ENCODE measurements at places on chromosomes 6 and 20.
A peak's percentile ranks its signal among the peaks of the same experiment; 100 is the strongest.

- DNase-seq = no peak
Observed at GRCh38 chr6:20540683-20541082, 6.4 kb downstream of the CDKAL1 start.

DNA sequence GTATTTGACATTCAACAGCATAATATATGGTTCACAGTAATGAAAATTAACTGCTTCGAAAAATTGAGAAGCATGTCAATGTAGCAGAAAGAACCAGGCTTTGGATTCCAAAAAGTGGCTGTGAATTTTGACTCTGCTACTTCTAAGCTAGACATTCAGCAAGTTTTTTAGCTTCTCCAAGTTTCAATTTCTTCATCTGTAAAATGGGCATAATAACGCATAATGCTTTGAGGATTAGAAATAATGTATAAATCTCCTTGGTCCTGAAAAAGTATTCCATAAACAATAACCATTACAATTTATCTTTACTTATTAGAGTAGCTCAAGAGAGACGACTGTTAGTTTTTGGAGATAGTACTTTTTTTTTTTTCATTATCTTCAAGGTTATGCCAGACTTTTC is 7.7 kb downstream of the BLTP3A start:
- no peak for DNase-seq

DNA sequence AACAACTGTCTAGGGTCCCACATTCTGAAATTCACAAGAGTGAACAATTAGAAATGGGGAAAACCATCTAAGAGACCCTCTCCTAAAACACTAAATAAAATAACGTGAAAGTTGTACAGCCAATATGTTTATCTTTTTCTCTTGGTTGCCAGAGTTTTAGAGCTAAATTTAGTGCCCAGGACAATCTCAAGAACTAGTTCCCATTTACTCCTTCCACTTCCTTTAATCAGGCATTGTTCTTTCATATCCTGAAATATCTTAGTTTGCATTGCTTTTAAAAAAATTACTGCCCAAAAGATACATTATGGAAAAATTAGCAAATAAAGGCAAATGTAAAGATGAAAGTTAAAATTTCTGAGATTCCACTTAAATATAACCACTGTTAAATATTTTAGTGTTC is 33.1 kb upstream of the UBR2 start:
- no peak for DNase-seq

DNA sequence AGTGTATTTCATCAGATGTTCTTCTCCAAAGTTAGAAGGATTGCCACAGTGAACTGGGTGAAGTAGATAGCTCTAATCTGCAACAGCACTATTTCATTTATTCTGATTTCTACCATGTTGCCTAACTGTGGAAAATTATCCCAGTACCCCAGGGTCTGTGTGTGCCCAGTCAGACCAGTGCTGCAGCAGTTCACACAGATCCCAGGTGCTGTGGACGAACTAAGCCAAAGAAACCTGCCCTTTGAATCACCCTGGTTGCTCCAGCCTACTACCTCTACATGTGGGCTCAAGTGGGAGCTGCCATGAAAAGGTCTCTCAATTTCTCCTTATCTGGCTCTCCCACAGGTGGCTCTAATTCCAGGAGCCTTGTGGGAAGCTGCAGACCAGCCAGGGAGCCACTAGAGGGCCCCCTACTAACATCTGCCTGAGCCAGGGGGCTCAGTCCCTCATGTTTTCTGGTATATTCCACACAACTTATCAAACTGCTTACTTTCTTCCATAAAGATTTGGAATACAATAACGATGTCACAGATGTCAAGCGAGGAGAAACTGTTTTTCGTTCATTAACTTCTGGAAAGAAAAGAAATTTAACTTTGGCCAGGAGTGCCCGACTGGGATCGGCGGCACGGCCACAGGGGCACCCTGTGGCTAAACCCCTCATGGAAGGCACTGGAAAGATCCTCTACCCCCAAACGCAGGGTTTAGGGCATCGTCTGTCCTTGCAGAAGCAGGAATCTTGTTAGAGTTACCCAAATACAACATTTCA is 31.6 kb upstream of the LY86 start:
- peak; percentile 69 for DNase-seq

DNA sequence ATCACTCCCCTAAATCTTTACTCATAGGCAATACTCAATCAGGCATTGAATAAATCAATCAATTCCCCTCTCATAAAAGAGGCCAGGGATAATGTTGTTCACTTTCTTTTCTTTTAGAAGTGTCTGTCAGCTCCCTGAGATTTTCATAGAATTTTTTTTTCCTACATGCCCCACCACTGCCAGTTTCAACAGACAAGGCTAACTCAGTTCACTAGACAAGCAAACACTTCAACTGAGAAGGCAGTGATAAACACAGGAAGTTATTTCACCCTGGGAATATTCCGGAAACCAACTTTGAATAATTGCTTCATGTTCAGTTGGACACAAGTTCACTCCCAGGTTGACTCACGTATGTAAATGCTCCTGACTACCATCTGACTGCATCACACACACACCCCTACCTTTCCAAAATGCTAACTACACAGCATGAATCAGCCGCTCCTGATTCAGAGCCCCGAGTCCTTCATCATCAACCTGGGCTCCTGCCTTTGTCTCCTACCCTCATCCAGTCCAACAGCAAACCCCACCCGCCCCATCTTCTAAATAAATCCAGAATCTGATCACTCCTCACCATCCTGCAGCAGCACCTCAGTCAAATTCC is 143.9 kb downstream of the BCAS1 start:
- DNase-seq = no peak

DNA sequence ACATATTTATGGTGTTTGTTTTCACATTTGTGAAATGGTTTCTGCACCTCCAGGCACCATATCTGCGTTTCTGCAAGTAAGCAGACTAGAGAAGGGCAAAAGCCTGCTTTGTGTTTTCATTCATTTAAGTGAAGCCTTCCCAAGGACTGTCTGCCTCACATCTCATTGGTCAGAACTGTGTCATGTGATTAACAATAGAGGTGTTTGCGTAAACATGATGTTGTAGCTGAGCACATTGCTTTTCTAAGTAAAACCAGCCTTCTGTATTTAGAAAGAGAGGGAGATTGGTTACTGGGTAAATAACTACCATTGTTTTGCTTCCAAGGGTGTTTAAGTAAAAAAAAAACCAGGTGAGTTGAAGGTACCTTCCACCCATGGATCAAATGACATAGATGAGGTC is 39.7 kb downstream of the SH3BGRL2 start:
- DNase-seq = no peak

DNA sequence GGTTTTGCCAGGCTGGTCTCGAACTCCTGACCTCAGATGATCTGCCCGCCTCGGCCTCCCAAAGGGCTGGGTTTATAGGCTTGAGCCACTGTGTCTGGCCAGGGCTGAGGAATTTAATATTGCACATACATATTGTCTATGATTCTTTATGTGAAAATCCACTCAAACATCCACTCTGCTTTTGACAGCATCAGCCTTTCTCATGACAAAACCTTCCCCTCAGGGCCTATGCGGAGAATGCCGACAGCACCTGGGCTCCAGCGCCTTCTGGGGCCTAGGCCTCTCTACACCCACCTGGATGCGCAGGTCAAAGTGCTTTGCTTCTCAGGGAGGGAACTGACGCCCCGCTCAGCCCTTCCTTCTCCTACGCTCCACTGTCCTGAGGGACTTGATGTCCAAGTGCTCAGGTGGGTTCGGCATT is 5.4 kb downstream of the RAMACL start:
- DNase-seq = no peak

DNA sequence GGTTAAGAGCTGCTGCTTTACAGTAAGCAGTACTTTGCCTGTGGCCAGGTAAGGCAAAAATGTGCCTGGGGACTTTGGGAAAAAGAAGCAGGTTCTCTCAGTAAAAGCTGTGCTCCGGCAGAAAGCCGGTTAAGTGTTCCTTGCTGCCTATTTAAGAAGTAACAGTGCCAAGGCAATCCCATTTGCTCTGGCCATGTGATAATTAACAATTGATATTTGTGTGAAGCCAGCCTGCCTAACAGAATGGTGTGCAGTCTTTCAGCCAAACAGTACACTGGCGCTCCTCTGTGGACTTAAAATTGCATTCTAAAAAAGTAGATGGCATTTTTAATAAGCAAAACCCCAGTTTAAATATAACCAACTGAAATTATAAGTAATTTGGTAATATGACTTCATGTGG is 430.3 kb downstream of the PLCB1 start:
- no peak for DNase-seq

DNA sequence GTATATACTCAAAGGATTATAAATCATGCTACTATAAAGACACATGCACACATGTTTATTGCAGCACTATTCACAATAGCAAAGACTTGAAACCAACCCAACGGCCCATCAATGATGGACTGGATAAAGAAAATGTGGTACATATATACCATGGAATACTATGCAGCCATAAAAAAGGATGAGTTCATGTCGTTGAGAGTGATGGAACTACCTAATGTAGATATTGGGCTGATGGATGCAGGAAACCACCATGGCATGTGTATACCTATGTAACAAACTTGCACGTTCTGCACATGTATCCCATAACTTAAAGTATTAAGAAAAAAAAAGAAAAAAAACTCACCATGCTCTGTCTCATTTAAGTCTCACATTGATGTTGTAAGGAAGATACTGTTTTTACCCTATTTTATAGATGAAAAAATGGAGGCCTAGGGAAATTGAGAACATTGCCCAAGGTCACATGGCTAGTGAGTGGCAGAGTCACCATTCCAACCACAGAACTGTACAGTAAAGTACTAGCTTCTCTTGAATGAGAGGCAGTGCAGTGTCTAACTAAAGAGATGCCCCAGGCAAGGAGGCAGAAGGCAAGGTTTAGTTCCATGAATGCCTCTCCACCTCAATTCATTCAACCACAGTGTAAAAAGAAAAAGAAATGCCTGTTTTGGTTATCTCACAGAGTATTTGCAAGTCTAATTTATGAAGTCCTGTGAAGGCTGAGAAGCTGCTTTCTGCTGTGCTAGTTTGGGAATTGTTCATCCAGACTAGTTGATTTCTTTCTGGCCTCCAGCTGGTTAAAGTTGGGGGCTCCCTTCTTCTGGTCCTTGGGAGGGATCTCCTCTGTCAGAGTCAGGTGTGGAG is 68.2 kb downstream of the FIG4 start:
- no peak for DNase-seq

DNA sequence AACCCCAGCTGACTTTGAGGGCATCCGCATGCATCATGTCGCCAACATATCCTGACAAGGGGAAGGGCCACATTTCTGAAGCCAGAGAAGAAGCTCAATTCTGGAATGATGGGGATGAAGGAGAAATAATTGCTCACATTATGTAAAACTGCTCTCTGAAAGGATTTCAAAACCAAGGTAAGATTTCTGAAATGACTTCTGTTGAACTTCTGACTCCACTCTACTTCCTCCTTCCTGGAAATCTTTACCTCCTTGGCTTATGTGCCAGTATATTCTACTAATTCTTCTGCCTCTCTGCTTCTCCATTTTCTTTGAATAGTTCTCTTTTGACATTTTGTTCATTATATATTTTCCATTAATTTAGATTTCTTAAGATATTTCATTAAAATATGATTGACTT is 31.9 kb downstream of the HLA-DPB1 start:
- no peak for DNase-seq

GRCh38 chr6:43668151-43669028 is 19.2 kb downstream of the MRPS18A start:
- peak; percentile 50 for DNase-seq

GRCh38 chr20:10553326-10553984 is 118.3 kb downstream of the SLX4IP start:
- DNase-seq = peak; percentile 73

DNA sequence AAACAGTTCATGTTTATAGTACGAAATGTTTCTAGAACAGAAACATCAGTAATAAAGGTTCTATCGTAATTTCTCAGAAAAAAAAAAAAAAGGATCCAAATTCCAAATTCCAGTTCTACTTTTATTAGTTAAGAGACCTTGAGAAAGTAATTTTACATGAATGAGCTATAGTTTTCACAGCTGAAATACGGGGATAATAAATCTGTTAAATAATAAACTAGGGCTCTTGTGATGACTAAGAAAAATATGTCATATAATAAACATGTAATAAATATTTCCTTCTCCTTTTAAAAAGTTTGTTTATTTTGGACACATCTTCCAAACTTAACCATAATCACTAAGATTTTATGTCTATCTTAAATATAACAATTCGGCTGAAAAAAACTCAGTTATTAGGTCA is 17.8 kb downstream of the RARS2 start:
- no peak for DNase-seq

- DNase-seq = no peak
Observed at GRCh38 chr6:31076611-31077010, 35.8 kb downstream of the C6orf15 start.

DNA sequence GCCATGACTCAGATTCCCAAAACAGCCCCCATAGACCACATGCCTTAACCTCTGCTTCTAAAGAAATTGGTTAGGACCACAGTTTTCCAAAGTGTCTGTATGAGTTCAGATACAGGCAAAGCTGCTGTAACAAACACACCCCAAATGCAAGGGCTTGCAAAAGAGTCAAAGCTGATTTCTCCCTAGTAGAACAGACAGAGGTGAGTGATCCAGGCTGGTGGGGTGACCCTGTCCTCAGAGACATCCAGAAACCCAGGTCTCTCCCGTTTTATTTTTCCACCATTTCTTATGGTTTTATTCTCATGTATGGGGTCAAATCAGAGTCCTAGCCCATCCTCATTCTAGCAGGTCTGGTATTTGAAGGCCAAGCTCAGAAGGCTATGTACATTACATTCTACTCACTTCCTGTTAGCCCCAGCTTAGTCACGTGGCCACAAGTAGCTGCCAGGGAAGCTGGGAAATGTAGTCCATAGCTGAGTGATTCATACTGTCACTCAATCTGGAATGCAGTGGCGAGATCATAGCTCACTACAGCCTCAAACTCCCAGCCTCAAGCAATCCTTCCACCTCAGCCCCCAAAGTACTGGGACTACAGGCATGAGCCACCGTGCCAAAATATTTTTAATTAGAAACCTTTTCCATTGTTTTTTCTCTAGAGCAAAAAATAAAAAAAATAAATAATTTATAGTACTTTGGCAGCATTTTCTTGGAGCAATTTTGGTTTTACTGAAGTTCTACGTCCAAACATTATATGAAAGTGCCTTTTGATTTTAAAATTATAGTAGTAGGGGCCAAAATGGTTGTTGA is 175.2 kb downstream of the ZMYND8 start:
- DNase-seq = no peak

DNA sequence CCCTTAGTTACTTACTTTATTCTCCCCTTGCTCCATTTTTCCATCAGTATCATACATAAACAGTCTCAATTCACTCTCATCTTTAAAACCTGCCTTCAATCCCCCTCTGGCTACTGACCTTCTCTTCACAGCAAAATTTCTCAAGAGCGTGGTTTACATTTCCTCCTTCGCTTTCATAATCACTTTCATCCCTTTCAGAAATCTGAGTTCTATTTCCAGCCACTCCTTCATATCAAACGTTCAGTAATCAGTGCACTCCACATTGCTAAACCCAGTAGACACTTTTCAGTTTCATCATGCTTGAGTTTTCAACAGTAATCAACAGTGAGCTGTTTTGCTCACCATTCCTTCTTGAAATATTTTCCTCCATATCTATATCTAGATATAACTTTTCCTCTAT is 176.7 kb upstream of the HSF2 start:
- DNase-seq = no peak

All from brain (organoid and tissue), 16 donors.